ENCODE measurements at places on chromosomes 5 and 9.

- DNase-seq = no peak
Measured at GRCh38 chr5:1336106-1336561, 8.8 kb downstream of the CLPTM1L start.

DNA sequence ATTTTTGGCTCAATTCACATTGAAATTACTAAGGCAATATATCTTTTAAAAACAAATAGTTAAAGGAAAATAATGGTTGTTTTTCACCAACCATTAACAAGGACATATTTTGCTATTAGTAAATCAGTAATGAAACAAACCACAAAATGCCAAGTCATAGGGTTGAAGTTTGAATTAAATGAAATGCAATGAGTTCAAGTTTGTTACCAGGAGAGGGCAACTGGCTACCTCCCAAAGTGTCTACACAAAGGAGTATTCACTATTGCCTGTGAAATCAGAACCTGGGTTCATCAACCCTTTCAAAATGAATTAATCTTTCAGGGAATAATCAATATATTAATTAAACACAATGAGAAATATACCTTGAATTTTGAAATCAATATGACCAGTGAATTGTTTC is 138.4 kb upstream of the DMRTA1 start:
- DNase-seq = no peak

DNA sequence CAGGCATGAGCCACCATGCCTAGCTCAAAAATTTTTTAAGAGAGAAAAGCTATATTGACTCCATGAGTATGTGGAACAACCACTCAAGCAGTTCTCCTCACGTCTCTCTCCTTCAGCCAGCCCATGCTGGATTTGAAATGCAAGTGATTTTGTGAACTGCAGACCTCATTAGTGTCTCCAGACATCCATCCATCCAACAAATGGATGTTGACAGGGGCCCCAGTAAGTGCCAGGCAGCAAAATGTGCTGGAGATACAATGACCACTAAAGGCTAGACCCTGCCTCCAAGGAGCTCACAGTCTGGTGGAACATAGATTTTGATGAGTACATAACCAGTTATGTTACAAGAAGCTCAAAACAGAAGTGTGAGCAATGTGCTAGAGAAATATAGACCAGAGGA is 37.1 kb upstream of the PPARGC1B start:
- DNase-seq = no peak

DNA sequence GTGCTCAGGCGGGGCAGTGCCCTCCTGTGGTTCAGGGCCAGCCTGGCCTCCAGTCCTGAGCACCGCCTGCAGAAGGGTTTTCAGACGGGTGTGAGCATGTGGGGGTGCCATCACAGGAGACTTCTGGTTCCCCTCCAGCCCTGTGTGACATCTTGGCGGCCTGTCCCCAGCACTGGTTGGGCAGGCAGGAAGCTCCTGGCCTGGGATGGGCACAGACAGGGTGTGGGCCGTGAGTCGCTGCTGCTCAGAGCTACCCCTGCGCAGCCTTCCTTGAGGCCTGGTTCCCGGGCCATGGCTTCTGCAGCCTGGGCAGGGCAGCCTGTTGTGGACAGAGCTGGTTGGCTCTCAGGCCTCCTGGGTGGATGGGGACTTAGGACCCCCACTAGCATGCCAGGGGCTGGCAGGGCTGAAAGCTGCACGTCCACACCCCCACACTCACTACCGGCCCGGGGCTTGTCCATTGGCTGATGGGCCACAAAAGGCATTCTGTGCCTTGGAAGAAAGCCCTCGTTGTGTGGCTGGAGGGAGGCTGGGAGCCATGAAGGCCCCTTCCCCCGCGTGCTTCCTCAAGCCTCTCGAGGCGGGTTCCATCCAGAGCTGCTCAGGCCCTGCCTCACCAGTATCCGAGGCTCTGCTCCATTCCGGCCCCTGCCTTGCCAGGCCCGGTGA is 58.7 kb downstream of the RXRA start:
- no peak for DNase-seq

DNA sequence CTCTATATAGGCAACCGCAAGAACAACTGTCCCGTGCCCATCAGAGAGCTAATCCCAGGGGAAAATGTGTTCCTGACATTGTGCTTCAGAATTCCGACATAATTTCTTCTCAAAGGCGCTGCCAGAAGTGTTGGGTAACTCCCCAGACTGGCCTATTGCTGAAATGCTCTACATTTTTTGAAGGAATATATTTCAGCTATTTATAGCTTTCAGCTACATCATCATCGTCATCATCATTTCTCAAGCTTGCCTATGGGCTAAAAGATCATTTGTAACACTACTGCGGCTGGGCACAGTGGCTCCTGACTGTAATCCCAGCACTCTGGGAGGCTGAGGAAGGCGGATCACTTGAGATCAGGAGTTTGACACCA is 49.7 kb downstream of the MYO10 start:
- no peak for DNase-seq

All from esophagus squamous epithelium (tissue), 5 donors.